ENCODE measurements at places on chromosomes 6 and 20.

DNA sequence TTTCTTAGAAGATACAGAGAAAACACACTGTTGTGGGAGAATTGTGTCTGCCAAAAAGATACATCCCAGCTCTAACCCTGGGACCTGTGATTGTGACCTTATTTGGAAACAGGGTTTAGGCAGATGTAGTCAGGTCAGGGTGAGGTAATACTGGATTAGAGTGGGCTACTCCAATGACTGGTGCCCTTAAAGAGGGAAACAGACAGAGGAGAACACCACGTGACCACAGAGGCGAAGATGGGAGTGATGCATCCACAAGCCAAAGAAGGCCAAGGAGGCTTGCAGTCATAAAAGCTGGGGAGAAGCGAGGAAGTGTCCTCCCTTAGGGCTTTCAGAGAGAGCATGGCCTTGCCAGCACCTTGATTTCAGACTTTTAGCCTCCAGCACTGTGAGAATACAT lies 35.6 kb downstream of the SLC52A3 start:
- DNase-seq = no peak

- DNase-seq = no peak
Measured at GRCh38 chr6:145743332-145743731, 8.0 kb upstream of the EPM2A start.

GRCh38 chr20:31760519-31761240 lies 21.6 kb downstream of the TPX2 start:
- no peak for DNase-seq

DNA sequence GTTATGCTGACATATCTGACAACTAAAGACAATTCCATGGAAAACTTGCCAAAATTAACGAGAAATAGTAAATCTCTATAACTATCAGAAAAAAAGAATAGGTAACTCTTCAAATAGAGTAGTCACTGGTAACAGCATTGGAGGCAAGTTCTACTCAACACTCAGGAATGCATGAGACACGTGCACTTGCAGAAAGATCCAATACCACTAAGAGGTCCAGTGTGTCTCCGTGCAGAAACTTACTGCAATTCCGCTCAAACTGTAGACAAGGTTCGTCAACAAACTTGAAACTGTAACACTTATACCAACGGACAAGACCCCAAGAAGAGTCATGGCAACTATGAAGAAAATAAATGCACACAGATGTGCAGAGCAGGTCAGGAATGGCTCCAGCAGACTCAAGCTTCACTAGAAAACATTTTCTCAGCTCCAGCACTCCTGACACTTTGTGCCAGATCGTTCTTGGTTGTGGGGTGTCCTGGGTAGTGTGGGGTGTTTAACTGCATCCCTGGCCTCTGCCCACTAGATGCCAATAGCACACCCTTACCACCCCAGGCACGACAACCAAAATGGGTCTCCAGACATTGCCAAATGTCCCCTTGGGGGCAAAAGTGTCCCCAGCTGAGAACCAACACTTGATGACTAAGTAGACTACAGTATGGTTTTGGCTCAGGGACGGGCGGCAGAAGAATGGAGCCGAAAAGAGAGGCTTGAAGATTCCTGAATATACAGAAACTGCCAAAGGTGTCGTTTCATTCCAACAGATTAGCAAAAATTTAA lies 134.8 kb downstream of the DTNBP1 start:
- no peak for DNase-seq

DNA sequence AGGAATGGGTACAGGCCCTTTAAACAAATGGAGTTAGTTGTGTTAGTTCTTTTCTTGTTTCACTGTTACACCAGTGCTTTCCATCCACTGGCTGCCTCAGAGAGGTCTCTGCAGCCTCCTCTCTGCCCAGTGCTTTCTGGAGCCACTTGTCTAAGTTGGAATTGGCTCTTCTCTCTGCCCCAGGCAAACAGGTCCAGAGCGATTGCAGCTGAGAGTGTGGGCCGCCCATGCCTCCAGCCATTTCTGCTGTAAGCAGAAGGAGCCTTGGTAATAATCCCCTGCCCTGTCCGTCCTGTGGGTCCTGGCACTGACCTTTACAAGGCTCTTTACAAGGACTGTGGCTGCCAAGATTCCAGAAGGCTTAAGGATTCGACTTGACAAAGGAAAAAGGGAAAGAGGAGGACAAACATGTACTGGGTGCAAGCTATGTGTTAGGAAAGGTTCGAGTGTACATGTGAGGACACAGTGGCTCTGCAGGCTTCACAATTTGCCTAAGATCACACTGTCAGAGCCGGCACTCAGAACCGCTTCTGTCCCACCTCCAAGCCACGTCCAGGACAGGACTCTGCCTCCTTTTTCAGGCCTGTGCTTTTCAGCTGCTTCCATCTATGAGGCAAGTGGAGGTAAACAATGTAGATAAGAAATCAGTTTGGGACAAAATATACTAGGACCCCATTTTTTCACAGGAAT lies 88.5 kb downstream of the POPDC3 start:
- no peak for DNase-seq

- no peak for DNase-seq
Measured at GRCh38 chr6:139588076-139588639, 213.7 kb upstream of the CITED2 start.

- no peak for DNase-seq
Measured at GRCh38 chr6:22709803-22710202, 140.4 kb downstream of the HDGFL1 start.

DNA sequence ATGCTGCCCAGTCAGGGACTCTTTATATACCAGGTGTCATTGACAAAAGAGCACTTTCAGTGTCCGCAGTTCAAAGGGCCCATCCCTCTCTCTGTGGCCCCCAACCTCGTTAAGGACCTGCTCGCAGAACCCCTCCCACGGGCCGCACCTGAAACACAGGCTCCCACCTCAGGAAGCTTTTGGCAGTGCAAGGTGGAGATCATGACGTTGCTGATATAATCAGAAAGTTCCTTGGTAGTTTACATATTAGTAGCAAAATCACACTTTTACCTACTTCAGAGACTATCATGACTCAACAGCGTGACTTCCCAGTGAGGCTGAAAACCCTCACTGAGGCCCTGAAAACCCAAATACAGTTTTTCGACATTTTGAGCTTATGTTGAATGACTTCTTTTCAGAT lies 4.1 kb downstream of the TTLL2 start:
- no peak for DNase-seq

DNA sequence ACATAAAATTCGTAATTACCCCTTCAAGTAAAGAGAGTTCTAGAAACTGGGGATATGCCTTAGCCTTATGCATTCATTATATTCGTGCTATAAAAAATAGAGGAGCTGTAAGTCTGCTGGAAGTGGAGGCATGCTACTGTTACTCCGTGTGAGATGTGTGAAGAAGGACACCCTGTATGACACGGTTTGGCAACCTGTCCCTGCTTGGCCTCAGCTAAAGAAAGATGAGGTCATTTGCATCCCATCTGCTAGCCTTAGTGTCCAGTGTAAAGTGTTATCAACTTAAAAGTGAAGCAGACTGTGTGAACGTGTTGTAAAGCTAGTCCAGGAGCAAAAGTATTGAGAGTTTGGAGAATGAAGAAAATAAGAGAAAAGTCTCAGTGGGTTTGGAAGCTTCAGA lies 135.1 kb upstream of the RAB32 start:
- DNase-seq = no peak
